Neural crest cell (in vitro differentiated cells): ENCODE measurements at places on chromosomes 4 and X.

DNA sequence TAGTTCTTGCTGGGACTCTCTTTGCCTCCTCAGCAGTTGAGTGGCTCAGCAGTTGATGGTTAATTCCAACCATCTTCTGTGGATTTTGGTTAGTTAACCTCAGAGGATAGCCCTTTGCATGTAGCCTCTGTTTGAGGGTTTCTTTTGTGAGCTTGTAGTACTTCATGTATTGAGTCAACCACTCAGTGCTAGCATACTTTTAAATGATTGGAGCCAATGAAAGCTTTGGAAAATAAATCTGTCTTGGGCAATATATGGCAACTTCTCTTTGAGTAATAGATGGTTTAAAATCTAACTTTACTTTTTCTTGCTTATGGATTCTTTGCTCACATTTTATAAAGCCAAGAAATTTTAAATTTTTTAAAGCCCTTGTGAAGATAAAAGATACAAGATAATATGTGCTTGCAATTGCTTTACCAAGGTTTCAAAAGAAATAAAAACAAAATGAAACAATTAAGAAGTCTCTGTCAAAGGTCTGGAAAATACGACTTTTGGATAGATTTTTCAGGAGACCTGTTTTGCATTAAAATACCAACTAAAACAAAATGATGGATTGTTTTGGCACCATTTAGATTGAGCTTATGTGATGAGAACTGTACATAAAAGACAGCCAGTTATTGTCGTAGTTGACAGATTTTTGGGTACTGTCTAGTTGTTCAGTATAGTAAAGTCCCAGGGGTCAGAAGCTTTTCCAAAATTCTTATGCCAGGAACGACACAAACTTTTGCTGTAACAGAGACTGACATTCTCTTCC is 181.9 kb downstream of the SPRY1 start:
- no peak for DNase-seq

- DNase-seq, result no peak
Observed at GRCh38 chr4:53591372-53591892, at the start of gene LNX1. TSS of gene LNX1 (minus strand) at chr4:53591486. CDS start at chr4:53574002, 17,484 bp downstream.

GRCh38 chr4:15234856-15235126 is 193.0 kb upstream of the C1QTNF7 start:
- DNase-seq, result no peak

DNA sequence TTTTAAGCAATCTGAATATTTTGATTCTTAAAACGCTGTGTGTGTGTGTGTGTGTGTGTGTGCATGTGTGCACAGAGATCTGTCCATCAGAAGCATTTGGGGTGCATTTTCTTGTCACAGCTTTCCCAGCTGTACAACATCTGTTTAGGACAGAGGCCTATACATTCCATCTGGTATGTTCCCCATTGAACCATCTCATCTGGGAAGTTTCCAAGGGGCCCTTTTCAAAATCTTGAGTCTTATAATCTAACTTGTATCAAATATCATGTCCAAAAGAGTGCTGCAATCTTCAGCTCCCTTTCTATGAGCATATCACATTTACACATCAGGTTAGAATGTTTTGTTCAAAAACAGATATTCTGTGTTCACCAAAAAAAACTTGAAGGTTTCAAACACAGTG is 16.5 kb upstream of the MID1 start:
- no peak for DNase-seq

- no peak for DNase-seq
Observed at GRCh38 chr4:78684325-78685079, 91.6 kb upstream of the BMP2K start.

GRCh38 chrX:138748480-138748879 is 37.0 kb upstream of the FGF13 start:
- DNase-seq, result no peak

DNA sequence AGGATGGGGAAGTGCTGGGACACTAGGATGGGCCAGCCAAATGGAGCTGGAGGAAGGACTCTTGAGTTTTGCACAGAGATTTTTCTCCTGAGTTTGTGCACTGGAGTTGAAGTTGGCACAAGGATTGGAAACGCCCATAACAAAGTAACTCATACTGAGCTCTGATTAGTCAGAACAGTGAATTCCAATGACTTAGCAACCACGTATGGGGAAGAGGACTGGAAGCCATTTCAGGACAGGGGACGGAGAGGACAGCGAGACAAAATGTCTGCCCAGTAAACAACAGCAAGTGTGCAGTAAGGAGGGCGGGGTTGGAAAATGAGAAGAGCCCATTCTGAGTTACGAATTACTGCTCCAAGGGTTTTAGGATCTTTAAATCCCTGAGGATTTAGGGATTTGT is 5.9 kb downstream of the RIPPLY1 start:
- no peak for DNase-seq

- DNase-seq, result no peak
Observed at GRCh38 chr4:185689407-185689806, 122.6 kb downstream of the SORBS2 start.

DNA sequence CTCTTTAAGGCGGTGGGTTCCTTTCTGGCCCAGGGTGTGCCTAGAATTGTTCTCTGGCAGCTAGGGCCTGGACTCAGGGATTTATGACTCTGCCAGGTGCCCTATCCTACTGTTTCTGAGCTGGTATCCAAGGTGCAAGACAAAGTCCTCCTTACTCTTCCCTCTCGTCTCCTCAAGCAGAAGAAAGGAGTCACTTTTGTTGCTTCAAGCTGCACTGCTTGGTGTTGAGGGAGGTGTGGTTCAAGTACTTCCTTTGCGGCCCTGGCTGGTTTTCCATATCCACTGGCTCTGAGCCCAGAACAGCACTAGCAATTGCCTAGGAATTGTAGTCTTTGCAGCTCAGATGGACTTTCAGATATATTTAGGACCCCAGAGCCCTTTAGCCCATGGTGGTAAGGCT is 39.3 kb downstream of the RTL3 start:
- DNase-seq, result no peak

- DNase-seq, result no peak
Observed at GRCh38 chr4:35975617-35976355, 268.5 kb downstream of the ARAP2 start.

GRCh38 chrX:24482823-24483415 is 17.8 kb downstream of the PDK3 start:
- no peak for DNase-seq

DNA sequence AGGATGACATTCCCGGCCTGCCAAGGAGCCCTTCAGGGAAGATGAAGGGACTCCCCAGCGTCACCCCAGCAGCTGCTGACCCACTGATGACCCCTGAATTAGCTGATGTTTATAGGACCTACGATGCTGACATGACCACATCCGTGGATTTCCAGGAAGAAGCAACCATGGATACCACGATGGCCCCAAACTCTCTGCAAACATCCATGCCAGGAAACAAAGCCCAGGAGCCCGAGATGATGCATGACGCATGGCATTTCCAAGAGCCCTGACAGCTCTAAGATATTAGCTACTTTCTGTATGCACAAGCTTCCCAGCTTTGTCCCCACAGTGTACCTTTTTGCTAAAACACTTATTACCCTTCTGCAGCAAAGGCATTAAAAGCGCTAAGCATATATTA is 14.4 kb downstream of the AMBN start:
- no peak for DNase-seq

DNA sequence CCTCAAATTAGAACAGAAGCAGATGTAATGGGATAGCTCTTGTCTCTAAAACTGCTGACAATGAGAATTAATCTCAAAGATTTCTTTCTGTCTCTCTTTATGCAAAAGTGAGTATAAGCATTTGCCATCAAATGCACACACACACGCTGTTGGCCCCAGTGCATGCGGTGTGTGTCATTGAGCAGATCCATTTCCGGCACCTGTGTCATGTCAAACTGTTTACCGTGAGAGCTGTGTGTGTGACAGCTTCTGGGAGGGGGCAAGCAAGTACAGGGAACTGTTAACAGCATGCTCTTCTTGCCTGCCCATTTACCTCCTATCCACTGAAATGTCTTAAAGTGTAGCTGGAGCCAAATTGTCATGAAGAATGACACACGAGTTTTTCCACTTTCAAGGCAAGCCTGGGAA is 297.9 kb upstream of the FAT4 start:
- no peak for DNase-seq

DNA sequence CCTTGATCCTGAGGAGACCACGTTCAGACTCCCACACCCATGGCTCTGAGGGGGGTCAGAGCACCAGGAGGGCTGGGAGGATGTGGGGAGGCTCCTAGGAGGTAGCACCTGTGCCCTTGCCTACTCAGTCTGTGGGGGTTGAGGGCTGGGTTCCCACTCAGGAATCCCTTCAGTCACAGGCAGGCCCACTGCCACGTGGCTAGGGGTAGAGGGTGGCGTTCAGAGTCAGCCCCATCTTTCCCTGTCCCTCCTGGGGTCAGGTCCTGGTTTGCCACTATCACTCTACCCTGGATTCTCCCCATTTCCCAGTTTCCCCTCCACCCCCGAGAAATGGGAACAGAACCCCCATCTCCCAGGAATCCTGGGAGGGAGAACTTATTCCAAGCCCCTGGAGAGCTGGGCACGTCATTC is 111.3 kb downstream of the PSAPL1 start:
- no peak for DNase-seq

GRCh38 chr4:154590329-154591006 is at the start of gene FGA:
TSS of gene FGA (minus strand) at chr4:154590742. CDS start at chr4:154590687, 55 bp downstream.
- DNase-seq, result no peak

- DNase-seq, result no peak
Observed at GRCh38 chrX:129449148-129449547, 74.1 kb downstream of the SMARCA1 start.

GRCh38 chr4:12221031-12221430 is 792.3 kb upstream of the HS3ST1 start:
- DNase-seq, result no peak

- no peak for DNase-seq
Observed at GRCh38 chrX:40871385-40872082, 136.2 kb upstream of the MED14 start.

- DNase-seq, result no peak
Observed at GRCh38 chr4:13918991-13919441, 291.5 kb upstream of the BOD1L1 start.

DNA sequence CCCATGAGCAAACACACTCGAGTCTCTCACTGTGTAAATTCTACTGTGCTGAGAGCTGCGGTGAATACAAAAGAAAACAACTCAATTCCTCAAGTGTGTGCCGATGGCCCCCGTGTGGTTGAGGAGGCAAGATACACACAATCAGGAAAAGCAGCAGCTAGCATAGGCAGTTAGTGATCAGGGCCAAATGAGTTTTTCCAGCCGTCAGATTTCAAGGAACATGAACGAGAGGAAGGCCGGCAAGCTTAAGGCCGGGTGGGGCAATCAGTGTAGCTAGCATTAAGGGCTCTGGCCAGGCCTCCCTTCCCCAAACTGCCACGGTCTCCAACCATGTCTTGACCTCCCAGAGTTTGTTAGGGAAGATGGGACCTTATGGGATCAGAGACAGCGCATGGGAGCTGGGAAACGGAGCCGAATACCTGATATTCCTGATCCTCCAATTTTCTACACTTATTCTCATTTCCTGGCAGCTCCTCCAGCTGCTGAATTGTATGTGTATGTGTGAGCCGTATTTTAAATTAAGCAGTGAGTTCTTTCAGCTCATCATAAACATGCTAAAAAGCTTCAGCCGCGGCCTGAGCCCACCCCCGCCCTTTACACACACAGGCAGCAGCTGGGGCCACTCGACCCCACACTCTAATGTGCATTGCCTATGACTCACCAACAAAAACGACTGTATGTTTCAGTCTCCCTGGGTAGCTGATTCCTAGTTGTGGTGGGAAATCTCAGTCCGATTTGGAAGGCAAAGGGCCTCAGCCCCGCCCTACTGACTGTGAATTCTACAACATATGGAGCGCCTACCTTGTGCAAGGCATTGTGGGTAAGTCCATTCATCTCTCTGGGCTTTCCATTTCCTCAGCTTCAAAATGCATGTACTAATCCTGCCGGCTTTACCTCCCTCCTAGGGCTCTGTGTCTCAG is 59.9 kb downstream of the RTL9 start:
- peak; percentile 39 for DNase-seq

DNA sequence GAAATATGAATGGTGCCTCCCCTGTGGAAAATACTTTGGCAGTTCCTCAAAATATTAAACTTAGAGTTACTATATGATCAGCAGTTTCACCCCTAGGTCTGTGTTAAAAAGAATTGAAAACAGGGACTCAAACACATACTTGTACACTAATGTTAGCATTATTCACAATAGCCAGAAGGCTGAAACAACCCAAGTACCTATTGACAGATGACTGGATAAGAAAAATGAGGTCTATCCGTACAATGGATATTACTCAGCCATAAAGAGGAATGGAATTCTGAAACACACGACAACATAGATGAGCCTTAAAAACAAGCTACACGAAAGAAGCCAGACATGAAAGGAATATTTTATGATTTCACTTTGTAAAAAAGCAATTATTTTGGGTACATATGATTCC is 54.9 kb downstream of the PGRMC2 start:
- DNase-seq, result no peak

GRCh38 chrX:44506678-44507077 is 36.0 kb downstream of the FUNDC1 start:
- no peak for DNase-seq

DNA sequence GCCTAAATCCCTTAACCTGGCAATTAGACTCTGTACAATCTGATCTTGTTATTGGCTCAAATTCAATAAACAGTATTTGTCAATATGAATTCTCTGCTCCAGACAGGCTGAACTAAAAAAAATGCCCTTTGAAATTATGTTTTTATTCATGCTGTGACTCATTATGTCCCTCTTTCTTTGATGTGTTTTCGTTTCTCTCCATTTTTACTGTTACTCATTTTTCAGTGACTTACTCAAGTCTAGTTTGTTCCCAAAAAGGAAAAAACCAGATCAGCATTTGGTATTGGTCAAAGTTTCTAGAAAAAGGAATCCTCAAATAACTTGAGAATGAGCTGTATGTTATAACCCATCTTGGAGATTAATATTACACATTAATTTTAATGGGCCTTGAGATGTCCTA is 40.4 kb downstream of the UNC5C start:
- DNase-seq, result no peak

GRCh38 chr4:16759931-16760582 is 138.4 kb downstream of the LDB2 start:
- no peak for DNase-seq

GRCh38 chr4:25750874-25751273 is 95.2 kb downstream of the SLC34A2 start:
- no peak for DNase-seq

DNA sequence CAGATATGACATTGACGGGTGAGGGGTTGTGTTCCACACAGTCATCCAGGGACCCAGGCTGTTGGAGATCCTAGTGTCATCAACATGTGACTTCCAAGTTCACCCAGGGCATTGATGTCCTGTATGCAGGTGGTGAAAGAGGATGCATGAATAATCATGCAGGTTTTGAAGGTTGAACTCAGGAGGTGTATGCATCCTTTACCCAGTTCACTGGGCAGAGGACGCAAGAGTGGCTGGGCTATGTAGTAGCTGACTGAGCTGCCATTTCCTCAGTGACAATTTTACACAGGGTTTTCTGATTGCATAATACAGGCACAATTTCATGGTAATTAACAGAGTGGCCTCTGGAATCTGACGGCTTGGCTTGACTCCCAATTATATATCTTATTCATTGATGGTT is 323.0 kb downstream of the HS3ST1 start:
- no peak for DNase-seq

GRCh38 chr4:94741304-94741703 is 16.5 kb upstream of the BMPR1B start:
- no peak for DNase-seq
